KBM-7 (cell line): ENCODE measurements at places on chromosomes 16 and 17.
A peak's percentile ranks its signal among the peaks of the same experiment; 100 is the strongest.

DNA sequence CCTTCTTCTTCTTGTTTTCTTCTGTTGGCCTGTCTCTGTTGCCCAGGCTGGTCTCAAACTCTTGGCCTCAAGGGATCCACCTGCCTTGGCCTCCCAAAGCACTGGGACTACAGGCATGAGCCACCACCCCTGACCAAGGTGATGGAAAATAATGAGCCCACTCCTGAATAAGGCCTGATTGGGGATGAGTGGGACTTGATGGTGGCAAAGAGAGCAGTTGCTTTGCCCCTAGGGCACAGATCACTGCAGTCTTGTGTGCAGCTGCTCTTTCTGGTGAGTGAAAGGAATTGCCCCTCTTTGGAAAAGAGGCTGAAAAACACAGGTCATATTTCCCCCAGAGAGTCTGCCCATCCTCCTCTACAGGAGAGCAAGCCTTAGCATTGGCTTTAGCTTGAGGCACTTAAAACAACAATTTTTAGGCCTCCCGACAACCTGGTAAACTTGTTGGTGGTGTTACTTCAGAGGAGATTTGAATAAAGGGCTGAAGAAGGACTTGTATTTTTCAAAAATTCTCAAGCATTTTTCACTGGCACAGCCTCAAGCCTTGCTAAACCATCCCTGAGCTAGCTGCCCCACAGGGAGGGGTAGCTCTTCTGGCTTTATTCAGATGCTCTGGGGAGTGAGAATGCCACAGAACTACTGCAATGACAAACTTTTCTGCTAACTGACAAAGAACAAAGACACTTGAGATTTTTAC is 6.1 kb upstream of the PDP2 start:
- DNase-seq, result peak; percentile 41

GRCh38 chr16:47728205-47728604 is 267.1 kb downstream of the PHKB start:
- no peak for DNase-seq

DNA sequence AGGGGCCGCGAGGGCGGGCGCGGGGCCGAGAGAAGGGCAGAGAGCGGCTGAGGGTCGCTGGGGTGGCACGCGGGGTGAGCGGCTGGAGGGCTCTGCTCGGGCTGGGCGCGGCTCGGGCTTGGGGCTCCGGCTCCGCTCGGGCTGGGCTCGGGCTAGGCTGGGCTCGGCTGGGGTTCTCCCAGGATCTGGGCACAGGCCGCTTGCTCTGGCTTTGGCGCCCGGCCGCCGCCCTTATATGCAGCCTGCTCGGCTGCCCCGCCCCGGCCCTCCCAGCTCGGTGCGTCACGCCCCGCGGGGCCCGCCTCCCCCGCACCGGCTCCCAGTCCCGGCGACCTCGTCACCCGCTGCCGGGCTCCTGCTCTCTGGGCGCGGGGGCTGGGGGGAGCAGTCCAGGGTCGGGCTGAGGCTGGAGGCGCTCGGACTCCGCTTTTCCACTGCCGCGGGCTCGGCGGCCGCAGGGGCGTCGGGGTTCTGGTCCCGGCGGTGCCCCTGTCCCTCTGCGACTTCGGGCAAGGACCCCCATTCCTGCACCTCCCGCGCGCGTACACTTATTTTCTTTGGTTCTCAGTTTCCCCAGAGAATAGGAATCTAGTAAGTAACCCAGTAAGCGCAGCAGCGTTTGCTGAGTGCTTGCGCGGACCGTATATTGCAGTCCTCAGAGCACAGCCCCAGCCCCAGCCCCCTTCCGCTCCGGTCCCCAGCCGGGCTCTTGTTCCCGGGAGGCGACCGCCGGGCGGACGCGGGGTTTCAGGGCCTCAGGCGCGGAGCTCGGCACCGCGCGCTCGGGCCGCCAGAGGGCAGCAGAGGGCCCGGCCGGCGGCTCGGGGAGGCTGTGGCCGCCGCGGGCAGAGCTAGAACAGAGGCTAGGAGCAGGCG is at the start of gene RASD1:
RASD1 (minus strand) TSS at position 207 of the 876 bp plus-strand sequence. CDS start 214 bp downstream, outside the sequence.
- DNase-seq, result peak; percentile 89

DNA sequence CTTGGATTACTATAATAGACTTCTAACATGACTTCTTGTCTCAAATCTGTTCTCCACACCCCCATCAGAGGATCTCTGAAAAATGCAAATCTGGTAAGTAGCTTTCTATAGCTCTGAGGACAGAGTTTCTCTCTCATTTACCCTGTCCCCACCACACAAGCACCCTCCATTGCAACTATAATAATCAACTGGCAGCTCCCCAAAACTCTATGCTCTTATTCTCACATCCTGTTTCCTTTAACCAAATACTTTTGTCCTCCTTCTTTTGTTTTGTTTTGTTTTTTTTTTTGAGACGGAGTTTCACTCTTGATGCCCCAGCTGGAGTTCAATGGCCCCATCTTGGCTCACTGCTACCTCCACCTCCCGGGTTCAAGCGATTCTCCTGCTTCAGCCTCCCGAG is 73.4 kb downstream of the HELZ start:
- no peak for DNase-seq

- DNase-seq, result peak; percentile 7
Measured at GRCh38 chr16:24102209-24102660, 153.9 kb upstream of the CACNG3 start.

DNA sequence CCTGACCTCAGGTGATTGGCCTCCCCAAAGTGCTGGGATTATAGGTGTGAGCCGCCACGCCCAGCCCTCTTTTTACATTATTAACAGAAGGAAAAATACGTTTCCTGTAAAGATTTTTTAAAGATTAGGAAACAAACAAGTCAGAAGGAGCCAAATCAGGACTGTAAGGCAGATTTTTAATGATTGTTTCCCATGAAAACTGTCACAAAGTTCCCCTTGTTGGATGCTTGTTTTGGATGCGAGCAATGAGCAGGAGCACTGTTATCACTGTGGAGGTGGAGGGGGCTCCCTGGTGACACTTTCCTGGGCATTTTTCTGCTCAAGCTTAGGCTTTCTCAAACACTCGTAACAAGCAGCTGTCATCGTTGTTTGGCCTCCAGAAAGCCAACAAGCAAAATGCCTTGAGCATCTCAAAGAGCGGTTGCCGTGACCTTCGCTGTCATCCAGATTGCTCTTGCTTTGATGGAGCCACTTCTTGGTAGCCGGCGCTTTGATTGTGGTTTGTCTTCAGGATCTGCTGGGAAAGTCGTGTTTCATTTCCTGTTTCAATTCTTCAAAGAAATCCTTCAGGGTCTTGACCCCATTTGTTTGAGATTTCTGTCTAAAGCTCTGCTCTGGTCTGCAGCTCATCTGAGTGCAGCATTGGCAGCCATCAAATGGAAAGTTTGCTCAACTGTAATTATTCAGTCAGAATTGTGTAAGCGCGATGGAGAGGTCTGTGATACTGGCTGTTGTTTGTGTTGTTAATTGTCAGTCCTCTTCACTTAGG is 128.7 kb downstream of the RPTOR start:
- no peak for DNase-seq

- no peak for DNase-seq
Measured at GRCh38 chr17:13777003-13777402, 175.3 kb upstream of the HS3ST3A1 start.

GRCh38 chr17:51035431-51035830 is 85.2 kb downstream of the SPAG9 start:
- DNase-seq, result peak; percentile 31
